Epithelial cell of proximal tubule (primary cell): ENCODE measurements at places on chromosomes 2 and 18. TPM values are rescaled to one million over a fixed set of nuclear protein-coding genes. Genes with fewer than 3 reads are reported as not detected.

The RAB6C gene
- 0.07 TPM in 1 of 2 replicates, not detected in the other for total RNA-seq

The RAD51AP2 gene
- total RNA-seq, result not detected in 2 replicates

The EHBP1 gene
- total RNA-seq, result 18.1 and 20.9 TPM in 2 replicates

The SDC1 gene
- total RNA-seq, result 115 and 134 TPM in 2 replicates

The SLC11A1 gene
- 0.22 TPM in 1 of 2 replicates, not detected in the other for total RNA-seq

The MSTN gene
- total RNA-seq, result 0.14 TPM in 1 of 2 replicates, not detected in the other

The SIX2 gene
- 0.06 and 3.1 TPM in 2 replicates for total RNA-seq

The CCDC68 gene
- total RNA-seq, result 2.7 TPM in 2 replicates

The HMSD gene
- total RNA-seq, result 0.29 and 1.5 TPM in 2 replicates

The ITPRIPL1 gene
- 7.7 and 10.3 TPM in 2 replicates for total RNA-seq

- DNase-seq, result peak; percentile 25
Measured at GRCh38 chr18:23302851-23303527, 150.1 kb upstream of the RIOK3 start.

DNA sequence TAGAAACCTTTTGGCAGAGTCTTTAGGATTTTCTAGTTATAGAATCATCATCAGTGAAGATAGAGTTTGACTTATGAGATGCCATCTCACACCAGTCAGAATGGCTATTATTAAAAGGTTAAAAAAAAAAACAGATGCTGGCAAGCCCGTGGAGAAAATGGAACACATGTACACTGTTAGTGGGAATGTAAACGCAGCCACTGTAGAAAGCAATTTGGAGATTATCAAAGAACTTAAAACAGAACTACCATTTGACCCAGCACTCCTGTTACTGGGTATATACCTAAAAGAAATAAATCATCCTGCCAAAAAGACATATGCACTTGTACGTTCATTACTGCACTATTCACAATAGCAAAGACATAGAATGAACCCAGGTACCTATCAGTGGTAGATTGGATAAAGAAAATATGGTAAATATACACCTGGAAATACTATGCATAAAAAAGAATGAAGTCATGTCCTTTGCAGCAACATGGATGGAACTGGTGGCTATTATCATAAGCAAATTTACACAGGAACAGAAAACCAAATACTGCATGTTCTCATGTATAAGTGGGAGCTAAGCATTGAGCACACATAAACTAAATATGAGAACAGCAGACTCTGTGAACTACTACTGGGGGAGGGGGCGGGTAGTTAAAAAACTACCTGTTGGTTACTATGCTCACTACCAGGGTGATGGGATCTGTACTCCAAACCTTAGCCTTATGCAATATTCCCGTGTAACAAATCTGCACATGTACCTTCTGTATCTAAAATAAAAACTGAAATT lies 279.0 kb downstream of the KIAA1328 start:
- DNase-seq, result no peak

GRCh38 chr2:152715854-152716428 lies 1.3 kb downstream of the PRPF40A start:
- DNase-seq, result no peak

- DNase-seq, result no peak
Measured at GRCh38 chr18:55934821-55935220, 346.8 kb upstream of the TCF4 start.

- no peak for DNase-seq
Measured at GRCh38 chr2:40177366-40177765, 274.5 kb downstream of the SLC8A1 start.

- no peak for DNase-seq
Measured at GRCh38 chr18:78899241-78899640, 80.4 kb upstream of the SALL3 start.

DNA sequence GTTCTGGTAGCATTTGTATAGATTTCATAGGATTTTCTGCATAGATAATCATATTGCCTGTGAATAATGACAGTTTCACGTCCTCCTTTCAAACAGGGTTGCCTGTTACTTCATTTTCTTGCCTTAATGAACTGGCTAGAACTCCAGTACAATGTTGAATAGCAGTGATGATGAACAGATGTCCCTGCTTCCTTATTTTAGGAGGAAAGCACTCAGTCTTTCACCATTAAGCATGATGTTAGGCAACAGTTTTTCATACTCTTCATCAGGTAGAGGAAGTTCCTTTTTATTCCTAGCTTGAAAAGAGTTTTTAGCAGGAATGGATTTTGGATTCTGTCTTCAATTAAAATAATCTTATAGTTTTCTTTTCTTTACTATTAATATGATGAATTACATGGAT lies 39.7 kb downstream of the C2orf76 start:
- no peak for DNase-seq

- no peak for DNase-seq
Measured at GRCh38 chr18:1797235-1797634, 774.1 kb downstream of the METTL4 start.

GRCh38 chr2:35887146-35887545 lies 468.4 kb upstream of the CRIM1 start:
- DNase-seq, result no peak

GRCh38 chr18:25365242-25365641 lies 13.3 kb upstream of the ZNF521 start:
- no peak for DNase-seq

GRCh38 chr18:12308386-12309100 lies 502 bp downstream of the TUBB6 start:
- no peak for DNase-seq

- no peak for DNase-seq
Measured at GRCh38 chr2:69946351-69947324, 14.8 kb downstream of the ASPRV1 start.

- no peak for DNase-seq
Measured at GRCh38 chr2:204260162-204260877, 285.0 kb upstream of the PARD3B start.

- DNase-seq, result peak; percentile 9
Measured at GRCh38 chr2:143686585-143687164, 557.5 kb downstream of the ARHGAP15 start.

DNA sequence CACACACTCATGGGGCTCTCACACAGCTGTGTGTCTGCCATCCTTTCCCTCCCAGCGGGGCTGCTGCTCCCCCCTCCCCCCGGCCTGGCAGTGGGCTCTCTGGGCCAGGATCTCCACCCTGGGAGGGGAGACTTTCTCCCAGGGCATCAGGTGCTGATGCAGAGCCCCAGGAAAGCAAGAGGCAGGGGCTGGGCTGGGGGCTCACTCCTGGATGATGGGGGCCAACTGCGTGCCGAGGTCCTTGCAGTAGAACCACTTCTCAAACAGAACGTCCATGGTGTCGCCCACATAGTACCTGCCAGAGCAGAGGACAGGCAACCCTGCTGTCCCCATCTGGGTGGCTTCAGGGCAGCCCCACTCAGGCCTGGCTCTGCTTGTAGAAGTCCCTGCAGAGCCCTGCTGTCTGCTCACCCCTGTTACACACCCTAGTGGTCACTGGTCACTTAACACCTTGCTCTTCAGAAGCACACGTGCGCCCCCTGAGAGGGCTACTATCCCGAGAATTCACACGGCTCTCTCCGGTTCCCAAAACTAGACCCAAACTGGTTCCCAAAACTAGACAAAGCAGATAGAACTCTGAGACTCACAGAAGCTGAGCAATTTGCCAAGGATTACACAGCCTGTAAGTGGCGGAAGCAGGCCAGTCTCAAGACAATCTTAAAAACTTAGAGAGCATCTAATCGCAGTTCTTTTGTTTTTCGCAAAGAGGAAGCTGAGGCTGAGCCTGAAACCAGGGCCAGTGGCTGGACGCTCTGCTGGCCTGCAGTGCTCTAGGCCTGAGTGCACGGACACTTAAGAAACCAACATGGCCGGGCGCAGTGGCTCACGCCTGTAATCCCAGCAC lies 6.6 kb upstream of the OXER1 start:
- DNase-seq, result no peak
